ENCODE measurements at places on chromosomes 3 and 15. TPM values are rescaled to one million over a fixed set of nuclear protein-coding genes. Genes with fewer than 3 reads are reported as not detected.

CLDN18 gene
- total RNA-seq = not detected

GRCh38 chr3:194161131-194162045 lies 25.4 kb downstream of the HES1 start:
- DNase-seq = no peak

DNA sequence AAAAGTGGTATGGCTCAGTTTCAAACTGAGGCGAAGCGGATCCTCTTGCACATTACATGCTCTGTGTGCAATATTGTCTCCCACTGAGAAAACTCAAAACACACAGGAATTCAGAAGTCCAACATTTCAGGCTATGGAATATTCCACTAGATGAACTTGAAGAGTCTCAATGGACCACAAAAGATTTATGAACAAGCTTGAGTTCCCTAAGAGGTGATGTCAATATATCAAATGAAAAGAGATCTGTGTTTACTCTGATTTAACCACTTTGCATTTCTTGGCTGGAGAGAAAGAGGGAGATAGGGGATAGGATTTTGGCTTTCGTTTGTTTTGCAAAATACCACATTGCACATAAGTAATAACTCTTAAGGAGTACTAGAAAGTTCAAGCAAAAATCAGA lies 20.3 kb downstream of the PDZRN3 start:
- no peak for DNase-seq

DNA sequence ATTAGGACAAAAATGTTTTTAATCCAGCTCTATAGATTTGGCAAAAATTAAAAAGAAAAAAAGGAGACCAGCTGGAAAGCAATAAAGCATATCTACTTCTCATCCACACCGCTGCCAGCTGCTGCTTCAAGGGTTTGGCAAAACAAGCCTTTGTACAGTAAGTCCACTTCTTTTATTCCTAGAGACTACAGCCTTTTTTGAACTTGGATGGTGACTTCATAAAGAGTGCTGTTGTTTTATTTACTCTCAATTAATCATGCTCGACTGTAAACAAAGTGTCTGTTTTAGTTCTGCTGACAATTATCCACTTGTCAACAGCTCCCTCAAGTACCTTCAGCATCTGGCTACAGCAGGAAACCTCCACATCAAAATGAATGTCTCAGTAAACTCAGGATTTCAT lies 12.3 kb upstream of the FOXB1 start:
- DNase-seq = no peak

- DNase-seq = no peak
Observed at GRCh38 chr15:34850121-34850520, 54.8 kb upstream of the ACTC1 start.

GRCh38 chr3:151552589-151552988 lies 91.7 kb upstream of the IGSF10 start:
- no peak for DNase-seq

DNA sequence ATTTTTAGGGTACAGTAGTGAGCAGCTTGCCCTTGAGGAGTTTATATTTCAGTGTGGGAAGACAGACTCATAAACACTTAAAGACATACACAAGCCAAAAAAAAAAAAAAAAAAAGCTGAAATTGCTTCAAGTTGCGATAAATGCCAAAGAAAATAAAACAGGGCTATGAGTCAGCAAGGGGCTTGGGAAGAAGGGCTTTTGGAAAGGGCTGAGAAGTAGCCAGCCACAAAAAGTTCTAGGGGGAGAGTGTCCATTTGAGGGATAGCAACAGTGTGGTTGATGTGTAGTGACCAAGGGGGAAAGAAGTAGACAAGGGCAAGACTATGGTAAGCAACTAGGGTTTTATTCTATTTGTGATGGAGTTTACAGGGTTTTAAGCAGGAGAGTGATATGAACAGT lies 185.5 kb downstream of the ADAMTS9 start:
- DNase-seq = no peak

DNA sequence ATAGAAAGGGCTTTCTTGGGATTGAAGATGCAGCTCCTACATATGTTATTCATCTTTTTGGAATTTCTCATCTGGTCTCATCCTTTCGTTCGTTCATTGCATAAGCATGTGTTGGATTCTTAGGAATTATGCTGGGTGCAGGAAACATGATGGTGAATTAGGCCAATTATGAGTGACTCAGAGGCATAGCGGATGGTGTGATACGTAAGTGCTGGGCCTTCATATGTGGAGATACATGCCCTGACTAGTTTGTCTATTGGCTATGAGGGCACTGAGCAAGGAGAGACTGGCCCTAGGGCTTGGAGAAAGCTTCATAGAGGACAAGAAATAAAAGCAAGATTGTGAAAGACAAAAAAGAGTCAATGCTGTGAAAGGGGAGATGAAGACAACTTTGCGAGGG lies 235.1 kb downstream of the MYRIP start:
- no peak for DNase-seq

GRCh38 chr3:193333229-193333628 lies 45.3 kb downstream of the ATP13A5 start:
- no peak for DNase-seq

- DNase-seq = peak; percentile 32
Observed at GRCh38 chr3:3127432-3128010, 781 bp downstream of the TRNT1 start.

GRCh38 chr3:190526787-190527762 lies 13.2 kb downstream of the IL1RAP start:
- DNase-seq = no peak

CAMK2N2 gene
- total RNA-seq = not detected

- DNase-seq = no peak
Observed at GRCh38 chr15:25701721-25702465, 161.2 kb downstream of the ATP10A start.

SPINK8 gene
- total RNA-seq = not detected

ZDHHC19 gene
- total RNA-seq = not detected

DNA sequence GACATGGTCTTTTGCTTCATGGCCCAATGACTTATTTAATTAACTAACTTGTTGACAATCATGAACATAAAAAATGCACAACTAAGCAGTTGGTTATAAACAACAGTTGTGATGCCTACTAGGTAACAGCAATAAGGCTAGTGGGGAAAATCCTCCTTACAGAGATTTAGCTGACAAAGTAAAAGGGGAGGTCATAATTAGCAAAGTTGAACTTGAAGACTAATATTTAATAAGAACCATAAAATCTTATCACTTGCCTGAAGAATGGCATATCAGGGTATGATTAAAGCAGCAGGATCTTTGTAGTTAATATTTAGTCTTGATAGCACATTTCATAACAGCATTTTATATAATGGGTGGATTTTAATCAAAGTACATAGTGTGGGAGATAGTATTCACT lies 84.2 kb downstream of the MME start:
- DNase-seq = no peak

DNA sequence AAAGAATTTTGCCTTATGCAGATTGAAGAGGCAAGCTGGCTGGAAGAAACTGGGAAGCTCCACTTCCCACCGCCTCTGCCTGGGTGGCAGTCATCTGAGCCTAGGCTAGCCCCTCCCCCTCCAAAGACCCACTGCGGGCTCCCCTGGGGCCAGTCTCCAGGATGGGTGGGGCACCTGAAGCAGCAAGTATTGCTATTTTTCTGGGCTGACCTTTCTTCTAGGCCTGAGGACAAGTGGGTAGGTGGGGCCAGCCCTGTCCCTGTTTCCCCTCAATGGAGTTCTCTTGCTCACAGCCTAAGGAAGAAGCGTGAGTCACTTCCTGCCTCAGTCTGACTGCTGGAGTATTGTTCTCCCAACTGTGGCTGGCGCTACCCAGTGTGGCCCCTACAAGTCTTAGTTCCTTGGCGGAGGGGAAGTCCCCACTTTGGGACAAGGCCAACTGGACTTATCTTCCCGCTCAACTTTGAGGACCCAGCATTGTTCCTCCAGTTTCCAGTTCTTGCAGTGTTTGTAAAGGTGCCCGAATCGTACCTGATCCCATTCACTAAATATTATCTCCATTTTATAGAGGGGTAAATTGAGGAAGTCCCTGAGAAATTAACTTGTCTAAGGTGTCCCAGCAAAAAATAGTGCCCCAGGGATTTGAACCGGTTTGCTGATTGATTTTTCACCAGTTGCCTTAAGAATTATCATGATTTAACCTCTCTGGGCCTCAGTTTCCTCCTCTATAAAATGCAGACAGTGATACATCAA lies 1.4 kb downstream of the FURIN start:
- DNase-seq = peak; percentile 75

NAALADL2 gene
- total RNA-seq = 21.1 TPM

- no peak for DNase-seq
Observed at GRCh38 chr3:152197451-152197850, 71.3 kb upstream of the MBNL1 start.

GRCh38 chr3:167882057-167882667 lies 146.6 kb downstream of the SERPINI1 start:
- DNase-seq = no peak

DNA sequence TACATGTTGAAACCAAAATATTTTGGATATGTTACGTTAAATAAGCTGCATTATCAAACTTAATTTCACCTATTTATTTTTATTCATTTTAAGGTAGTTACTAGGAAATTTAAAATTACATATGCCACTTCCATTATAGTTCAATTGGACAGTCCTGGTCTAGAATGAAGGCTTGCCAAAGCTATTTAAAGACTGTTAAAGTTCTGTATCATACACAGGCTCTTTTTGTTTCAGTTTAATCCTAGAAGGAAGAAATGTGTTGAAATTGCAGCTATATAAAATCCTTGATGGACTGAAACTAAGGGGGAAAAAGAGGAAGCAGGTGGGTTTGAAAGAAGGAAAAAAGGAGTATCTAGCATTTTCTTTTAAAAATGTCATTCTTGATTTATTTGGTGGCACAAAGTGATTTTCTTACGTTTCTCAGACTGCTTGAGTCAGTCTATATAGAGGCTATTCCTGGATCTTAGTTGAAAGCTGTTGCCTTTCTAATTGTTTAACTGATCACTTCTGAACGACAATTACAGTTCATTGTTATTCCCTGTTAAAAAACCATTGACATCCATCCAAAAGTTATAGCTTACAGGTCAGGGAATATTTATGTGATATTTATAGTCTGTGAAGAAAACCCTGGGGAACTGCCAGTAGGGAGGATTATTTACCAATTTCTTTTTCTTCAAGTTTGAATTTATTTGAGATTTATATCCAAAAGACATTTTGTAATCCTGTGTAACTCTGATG lies 195.0 kb downstream of the RORA start:
- no peak for DNase-seq

TYRO3 gene
- total RNA-seq = 2.0 TPM

DNA sequence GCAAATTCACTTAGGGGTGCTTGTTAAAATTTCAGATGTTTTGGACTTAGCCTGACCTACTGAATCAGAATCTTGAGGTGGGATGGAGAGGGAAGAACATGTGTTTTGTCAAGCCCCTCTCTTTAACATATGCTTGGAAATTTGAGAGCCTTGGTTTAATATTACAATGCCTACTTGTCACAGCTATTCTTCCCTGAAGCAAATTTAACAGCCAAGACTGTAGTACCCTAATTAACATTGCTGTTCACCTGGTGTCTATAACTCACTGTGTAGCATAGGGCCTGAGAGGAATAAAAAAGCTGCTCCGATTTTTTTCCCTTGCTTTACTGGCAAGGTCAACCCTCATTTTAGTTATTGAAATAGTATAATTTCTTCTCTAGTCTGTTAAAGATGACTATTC lies 880.1 kb downstream of the CADM2 start:
- no peak for DNase-seq

DNA sequence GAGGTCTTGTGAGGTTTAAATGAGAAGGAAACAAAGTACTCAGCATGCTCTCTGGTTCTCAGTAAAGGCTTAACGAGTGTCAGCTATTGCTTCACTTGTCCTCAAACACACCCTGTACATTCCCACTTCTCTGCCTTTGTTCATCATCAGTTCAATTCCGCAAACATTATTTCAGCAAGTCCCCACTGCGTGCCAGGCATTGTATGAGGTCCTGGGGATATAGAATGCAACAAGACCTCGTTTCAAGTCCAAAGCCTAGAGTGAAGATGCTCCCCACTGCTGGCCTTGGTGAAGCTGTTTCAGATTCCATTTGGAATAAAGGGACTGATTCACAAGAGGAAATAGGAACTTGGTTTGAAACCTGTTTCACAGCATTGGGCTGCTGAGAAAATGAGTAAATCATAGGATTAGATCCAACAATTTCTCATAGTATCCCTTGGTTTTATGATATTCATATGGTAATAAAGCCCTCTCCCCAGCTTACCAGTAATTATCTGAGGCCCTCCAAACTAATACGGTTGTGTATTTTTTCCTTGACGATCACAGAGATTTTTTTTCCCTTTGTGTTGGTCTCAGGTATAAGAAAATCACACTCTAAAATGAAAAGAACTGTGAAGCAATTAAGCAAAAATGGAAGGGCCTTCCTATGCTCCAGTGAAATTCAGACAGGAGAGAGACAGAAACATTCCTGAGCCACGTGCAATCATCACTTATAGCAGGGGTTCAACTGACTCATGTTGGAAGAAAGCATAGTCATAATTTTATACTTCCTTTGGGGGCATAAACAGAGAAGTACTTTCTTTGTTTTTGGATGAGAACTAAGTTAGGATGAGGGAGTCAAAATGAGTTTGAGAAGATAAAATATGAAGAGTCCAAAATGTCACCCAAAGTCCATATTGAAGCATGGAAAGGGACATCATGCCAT lies 258.6 kb downstream of the RORA start:
- DNase-seq = no peak

DNA sequence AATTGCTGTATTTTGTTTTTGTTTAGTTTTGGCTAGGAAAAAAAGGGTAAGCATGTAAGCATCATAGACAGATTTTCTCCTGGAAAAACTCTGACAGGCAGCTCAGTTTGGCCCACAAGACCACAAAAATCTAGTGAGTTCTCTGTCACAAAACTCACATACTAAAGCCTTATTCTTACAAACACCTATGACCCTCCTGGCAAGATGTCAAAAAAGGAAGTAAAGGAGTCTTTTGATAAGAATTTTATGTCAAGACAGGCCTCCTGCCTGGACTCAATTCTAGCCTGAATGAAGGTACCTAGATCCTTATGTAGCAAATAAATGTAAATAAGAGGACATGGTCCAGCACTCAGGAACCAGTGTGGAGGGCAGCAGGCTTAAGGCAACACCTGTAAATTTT lies 668.3 kb upstream of the ZNF385D start:
- no peak for DNase-seq

DNA sequence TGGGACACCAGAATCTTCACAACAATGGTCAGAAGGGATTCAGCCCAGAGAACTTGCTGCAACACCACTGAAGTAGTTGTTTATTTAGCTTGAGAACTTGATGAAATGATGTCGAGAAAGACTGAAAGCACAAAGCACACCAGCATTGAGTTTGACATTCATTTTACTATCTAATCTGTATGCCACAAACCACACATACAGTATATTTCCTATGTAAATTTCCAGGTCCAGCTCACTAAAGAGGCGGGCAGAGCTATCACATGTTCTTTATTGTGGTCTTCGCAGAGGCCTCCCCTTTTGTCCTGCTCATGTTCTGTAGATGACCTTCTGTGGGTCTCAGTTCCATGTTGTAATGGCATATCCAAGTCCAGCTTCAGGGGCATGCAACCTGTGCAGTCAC lies 10.4 kb upstream of the FMN1 start:
- no peak for DNase-seq

MYZAP gene
- total RNA-seq = 12.9 TPM

GRCh38 chr3:160470181-160470580 lies 20.6 kb upstream of the TRIM59 start:
- no peak for DNase-seq

All from left colon (tissue), 2 donors.